Right ventricle myocardium inferior (tissue), 1 donor: ENCODE measurements at places on chromosomes 13 and 19.

- no peak for DNase-seq
These were observed 380.0 kb upstream of the SGCG start for GRCh38 chr13:22800526-22801401.

GRCh38 chr13:111436446-111436845 lies 116.0 kb downstream of the TEX29 start:
- no peak for DNase-seq

DNA sequence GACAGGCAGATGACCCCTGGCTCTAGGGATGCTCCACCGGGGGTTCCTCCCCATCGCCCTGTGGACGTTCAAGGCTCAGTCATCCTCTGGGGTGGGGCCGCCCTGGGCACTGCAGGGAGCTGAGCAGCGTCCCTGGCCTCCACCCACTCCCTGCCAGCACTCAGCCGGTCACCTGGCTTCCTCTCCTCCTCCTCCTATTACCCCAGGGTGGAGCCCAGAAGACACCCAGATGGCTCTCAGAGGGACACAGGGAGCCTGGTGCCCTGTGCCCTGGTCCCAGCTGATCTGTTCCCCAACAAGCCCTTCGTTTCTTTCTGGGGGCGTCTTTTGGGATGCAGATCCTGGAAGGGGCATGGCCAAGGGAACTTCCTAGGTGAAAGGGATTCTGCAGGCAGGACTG lies 3.7 kb upstream of the MKNK2 start:
- DNase-seq, result no peak

GRCh38 chr19:17107546-17108452 lies 32.2 kb downstream of the MYO9B start:
- DNase-seq, result peak; percentile 79

GRCh38 chr13:80436571-80437169 lies 95.7 kb upstream of the SPRY2 start:
- DNase-seq, result no peak

DNA sequence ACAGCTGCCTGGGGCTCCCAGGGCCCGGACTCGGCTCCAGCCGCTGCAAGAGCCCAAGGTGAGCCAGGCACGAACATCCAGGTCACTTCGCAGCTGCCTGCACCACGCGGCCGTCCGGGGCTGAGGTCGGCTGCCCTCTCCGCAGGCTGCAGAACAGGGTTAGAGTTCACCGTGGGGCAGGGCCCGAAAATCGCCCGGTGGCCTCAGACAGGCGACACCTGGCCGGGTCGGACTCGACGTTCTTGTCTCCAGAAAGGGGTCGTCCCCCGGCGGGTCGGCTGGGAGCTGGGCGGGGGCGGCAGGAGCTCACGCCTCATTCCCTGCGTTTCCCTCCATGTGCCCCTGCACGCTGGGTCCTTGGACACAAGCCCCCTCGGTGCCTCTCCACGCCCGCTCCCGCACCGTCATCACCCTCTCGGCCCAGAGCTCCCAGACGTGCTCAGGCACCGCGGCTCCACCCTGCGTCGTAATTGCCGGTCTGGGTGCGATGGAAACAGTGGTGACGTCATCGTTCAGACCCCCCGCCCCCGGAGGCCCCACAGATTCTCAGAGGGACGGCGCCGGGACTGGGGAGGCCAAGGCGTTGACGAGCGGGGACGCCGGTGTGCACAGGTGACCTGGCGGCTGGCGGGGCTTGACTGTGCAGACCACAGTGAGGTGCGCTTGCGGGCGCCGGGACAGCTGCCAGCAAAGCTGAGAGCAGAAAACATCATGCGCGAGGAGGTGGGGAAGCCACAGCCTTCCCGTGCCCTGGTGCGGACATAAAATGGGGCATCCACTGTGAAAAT lies 4.0 kb upstream of the GRIN3B start:
- no peak for DNase-seq

GRCh38 chr13:94267581-94268366 lies 211.7 kb downstream of the DCT start:
- no peak for DNase-seq

GRCh38 chr19:3982701-3983541 lies 2.3 kb downstream of the EEF2 start:
- peak; percentile 72 for DNase-seq

DNA sequence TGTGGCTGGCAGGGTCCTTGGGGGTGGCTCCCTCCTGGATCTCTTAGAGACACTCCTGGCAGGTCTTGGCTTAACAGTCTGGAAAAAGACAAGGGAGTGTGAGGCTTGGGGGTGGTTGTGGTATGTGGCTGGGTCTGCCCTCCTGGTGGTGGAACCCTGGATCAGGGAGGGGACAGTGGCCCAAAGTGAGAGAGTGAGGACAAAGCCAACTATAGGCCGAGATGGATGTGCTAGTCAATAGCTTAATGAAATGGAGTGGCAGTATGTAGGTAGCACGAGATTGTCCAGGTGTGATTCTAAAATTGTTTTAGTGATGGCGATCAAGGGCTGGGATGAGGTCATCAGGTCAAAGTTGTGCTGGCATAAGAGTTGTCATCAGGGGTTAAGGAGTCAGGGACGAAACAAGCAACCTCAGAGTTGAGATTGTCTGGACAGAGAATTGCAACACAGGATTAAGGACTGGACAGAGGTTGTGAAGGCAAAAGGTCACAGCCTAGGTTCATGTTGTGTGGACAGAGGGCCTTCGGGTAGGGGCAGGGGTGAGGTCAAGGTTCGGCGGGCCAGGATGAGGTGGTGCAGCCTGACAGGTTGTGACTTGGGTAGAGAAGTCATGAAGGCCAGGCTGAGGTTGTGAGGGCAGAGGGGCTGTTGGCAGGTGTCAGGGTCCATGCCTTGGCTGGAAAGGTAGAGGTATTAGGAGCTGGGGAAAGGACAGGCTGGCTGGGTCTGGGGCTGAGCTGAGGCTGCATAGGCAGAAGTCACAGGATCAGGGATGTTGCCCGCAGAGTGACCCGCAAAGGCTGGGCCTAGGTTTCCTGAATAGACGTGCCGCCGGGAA lies 4.5 kb upstream of the RASAL3 start:
- no peak for DNase-seq
